GM23248 (cell line): ENCODE measurements at places on chromosomes 3 and 15. TPM values are rescaled to one million over a fixed set of nuclear protein-coding genes. Genes with fewer than 3 reads are reported as not detected.
A peak's percentile ranks its signal among the peaks of the same experiment; 100 is the strongest.

EAF2 gene
- total RNA-seq: 0.65 TPM in 1 of 2 replicates, not detected in the other

GRCh38 chr3:133361435-133361834 lies 38.4 kb upstream of the BFSP2 start:
- no peak for DNase-seq

DNA sequence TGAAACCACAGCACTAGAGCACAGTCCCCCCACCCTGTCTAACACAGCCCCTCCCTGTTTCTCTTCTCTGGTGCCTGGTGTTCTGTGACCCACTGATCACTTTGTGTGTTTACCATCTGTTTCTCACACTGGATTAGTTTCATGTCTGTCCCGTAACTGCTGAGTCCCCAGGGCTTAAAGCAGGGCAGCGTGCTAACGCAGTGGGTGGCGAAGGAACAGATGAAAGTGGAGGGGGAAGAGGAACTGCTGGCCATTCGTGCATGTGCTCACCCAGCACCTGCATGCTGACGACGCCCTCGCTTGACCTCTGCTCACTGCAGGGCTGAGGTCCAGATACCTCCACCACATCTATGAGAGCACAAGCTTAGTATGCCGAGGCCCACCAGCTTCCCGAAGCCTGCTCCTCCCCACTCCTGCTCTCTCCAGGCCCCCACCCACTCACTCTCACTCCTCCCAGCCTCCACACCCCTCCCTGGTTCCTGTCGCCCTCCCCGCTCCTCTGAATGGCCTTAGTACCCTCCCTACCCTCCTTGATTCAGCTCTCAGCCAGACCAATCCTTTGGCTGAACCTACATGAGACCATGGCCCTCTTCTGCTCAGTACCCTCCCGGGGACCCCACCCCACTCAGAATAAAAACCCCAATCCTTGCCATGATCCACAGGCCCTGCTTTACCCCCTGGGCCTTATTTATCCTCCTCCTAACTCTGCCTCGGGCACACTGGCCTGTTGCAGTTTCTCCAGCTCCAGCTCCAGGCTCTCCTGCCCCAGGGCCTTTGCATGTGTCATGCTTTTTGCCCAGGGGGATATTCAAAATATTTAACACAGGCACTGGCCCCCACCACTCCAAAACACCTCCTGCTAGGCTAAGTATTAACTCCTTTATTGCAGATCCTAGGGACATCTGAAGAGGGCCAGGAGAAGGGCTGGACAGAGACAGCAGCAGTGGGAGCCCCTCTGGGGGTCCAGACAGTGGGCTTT lies 15.1 kb upstream of the IQSEC1 start:
- DNase-seq: no peak

GRCh38 chr3:33004961-33005360 lies 53.5 kb downstream of the CCR4 start:
- no peak for DNase-seq

DNA sequence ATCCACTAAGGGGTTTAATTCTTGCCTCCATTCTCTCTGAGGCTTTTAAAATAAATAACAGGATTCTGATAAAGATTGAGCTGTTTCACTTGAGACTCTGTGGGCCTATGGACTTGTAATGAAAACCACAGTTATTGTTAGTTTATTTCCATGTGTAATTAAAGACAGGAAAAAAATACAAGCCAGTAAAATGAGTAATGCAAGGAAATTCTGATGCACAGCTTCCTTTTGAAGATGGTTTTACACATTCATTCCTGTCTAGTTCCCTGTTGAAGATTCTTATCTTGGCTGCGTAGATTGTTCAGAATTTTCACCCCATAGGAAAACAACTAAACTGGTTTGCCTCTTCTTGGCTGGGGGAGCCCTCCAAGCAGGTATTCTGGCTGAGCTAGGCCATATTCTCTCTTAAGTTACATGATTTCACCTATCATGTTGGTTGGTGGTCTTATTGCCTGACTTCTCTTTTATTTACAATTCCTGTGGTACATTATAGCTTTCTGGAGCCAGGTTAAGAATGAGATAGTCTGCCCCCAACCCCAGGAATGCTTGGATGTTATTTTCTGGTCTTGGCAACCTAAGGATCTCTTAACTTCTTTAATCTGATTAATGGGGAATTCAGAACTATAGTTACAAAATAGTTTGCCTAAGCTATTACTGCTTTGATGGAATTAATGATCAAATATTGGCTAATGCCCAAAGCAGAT lies 67.6 kb downstream of the MITF start:
- peak; percentile 83 for DNase-seq

- no peak for DNase-seq
These were observed 171.8 kb downstream of the POTEB3 start for GRCh38 chr15:21268436-21268940.

- peak; percentile 21 for DNase-seq
These were observed 24.9 kb downstream of the STAC start for GRCh38 chr3:36405190-36405589.

- DNase-seq: peak; percentile 38
These were observed 348.7 kb downstream of the TBL1XR1 start for GRCh38 chr3:176848431-176849214.

CEMIP gene
- 213 and 232 TPM in 2 replicates for total RNA-seq

DNA sequence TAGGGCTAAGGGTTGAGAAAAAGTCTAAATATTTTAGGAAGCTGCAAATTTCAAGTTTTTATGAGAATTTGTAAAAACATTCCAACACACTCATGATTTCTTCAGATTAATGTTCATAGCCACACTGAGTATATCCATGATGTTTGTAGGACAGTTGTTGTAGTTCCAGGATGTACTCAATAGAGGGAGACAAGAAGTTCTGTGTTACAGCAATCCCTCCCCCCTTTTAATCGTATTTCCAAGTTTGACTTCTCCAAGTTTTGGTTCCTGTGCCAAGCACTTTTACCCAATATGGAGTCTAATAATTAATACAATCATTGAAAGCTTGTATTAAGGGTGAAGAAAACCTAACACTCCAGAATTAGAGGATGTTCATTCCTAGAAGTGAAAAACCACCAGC lies 143.4 kb downstream of the FEZF2 start:
- peak; percentile 18 for DNase-seq

DNA sequence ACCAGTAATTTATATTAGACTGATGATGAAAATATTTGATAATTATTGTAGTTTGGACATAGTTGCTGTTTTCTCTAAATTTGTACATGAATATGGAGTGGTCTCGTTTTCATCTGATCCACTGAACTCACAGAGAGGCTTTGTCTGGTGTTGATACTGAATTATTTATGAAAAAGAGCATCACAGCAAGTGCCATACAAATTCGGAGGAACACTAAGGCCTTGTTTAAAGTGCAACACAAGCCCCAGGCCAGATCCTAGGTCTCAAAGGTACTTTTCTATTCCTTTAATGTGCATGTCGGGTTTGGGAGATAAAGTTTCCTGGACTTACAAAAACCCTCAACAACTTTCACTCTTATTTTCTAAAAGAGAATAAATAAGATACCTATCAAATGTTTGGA lies 796.8 kb upstream of the EPHA6 start:
- DNase-seq: no peak

CYP11A1 gene
- total RNA-seq: 0.25 and 0.32 TPM in 2 replicates

GRCh38 chr15:91049378-91050127 lies 27.2 kb upstream of the VPS33B start:
- peak; percentile 70 for DNase-seq

ABHD14A gene
- total RNA-seq: 33.1 and 37.9 TPM in 2 replicates

GRCh38 chr15:51499379-51499976 lies 123.1 kb downstream of the DMXL2 start:
- DNase-seq: peak; percentile 37

- DNase-seq: peak; percentile 29
These were observed 113.2 kb upstream of the TJP1 start for GRCh38 chr15:29935296-29936004.

DNA sequence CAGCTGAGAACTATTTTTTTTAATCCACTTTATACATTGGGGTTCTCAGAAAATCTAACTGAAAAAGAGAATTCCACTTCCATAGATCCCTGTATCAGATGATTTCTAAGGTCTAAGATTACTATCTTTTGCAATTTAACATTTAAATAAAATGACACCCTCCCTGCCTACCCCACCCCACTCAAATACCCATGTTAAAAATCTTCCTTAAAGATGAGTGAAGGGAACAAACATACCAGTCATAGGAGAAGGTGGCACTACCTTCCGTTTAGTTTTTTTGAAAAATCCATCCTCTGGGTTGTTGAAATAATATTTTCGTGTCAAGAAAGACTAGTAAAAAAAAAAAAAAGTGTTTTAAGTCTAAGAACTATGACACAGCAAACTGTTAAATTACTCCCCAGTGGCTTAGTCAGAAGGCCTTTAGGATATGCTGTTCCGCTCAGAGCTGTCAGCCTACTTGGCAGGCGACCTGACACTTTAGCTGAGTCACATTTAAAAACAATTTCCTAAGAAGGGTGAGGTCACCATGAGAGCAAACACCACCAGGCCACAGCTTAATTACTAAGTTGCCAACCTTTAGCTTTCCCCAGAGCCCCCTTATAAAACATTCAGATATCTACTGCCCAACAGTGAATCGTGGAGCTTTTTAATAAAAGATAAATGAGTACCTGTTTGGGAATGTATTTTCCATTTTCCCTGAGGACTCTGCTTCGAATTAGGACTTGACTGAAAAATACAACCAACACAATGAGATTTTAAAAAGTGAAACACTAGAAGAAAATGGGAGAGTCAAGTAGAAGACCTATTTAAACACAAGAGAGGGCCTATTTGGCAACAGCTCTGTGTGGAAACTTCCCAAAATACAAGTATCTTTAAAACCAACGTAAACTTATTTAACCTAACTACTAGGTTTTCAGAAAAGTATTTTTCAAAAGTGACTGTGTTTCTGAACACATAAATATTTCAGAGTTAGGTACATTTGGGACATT lies 9.6 kb downstream of the EMC3 start:
- peak; percentile 99 for DNase-seq

GRCh38 chr3:156840826-156841689 lies 14.9 kb downstream of the LEKR1 start:
- DNase-seq: no peak

AGBL1 gene
- not detected in 2 replicates for total RNA-seq

MYRIP gene
- 0.32 TPM in 1 of 2 replicates, not detected in the other for total RNA-seq
